ENCODE measurements at places on chromosomes 2 and 18. TPM values are rescaled to one million over a fixed set of nuclear protein-coding genes. Genes with fewer than 3 reads are reported as not detected.

- no peak for DNase-seq
These were observed 41.0 kb downstream of the ABHD3 start for GRCh38 chr18:21663578-21663977.

DNA sequence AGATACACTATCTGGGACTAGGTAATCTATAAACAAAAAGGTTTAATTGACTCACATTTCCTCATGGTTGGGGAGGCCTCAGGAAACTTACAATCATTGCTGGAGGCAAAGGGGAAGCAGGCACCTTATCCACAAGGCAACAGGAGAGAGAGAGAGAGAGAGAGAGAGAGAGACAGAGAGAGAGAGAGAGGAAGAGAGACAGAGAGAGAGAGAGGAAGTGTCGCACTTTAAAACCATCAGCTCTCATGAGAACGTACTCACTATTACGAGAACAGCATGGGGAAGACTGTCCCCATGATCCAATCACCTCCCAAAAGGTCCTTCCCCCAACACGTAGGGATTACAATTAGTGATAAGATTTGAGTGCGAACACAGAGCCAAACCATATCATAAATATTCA lies 253.5 kb upstream of the TRIB2 start:
- no peak for DNase-seq

- no peak for DNase-seq
These were observed 21.3 kb upstream of the ALLC start for GRCh38 chr2:3636586-3637310.

GRCh38 chr2:160730296-160730995 lies 236.8 kb upstream of the RBMS1 start:
- DNase-seq, result no peak

GRCh38 chr2:34316788-34317187 lies 717.7 kb upstream of the FAM98A start:
- DNase-seq, result no peak

DNA sequence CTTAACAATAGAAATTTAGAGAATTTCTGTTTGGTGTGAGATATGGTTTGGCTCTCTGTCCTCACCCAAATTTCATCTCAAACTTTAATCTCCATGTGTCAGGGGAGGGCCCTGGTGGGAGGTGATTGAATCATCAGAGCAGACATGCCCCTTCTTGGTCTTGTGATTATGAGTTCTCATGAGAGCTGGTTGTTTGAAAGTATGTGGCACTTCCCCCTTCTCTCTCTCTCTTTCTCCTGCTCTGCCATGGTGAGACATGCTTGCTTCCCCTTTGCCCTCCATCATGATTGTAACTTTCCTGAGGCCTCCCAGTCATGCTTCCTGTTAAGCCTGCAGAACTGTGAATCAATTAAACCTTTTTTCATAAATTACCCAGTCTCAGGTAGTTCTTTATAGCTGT lies 524.7 kb upstream of the ACVR2A start:
- no peak for DNase-seq

- DNase-seq, result no peak
These were observed 78.8 kb downstream of the VIT start for GRCh38 chr2:36775261-36775660.

GRCh38 chr18:68056936-68057335 lies 540.4 kb upstream of the DSEL start:
- DNase-seq, result no peak

DNA sequence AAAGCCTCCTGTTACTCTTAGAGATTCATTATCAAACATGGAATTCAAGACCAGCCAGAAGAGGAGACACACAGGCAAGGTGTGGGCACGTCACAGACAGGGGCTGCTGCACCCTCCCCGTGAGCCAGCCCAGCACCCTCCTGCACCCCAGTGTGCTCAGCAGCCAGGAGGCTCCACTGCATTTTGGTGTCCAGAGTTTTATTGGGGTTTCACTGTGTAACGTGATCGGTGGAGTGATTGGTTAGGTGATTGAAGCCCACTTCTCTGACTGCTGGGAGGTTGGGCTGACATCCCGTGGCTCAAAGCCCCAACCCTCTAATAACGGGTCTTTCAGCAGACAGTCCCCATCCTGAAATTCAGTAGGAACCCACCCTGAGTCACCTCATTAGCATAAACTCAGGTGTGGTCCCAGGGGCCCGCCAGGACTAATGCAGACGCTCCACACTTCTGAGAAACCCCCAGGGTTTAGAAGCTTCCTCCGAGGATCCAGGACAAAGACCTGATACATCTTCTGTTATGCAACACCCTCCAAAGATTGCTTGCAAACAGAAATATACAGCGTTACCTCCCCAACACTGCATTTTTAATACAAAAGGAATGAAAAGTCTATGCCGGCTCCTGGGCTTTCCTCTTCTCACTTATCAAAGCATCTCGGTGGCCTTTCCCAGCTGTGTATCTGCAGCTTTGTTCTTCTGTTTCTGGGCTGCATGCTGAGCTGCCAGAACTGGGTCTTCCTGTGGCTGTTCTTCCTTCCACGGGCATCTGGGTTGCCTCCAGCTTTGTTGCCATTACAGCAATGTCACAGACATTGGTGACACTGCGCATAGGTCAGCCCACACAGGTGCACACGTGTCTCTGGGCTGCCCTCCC lies 43.7 kb upstream of the SNED1 start:
- no peak for DNase-seq

GRCh38 chr2:216908300-216908699 lies 48.4 kb upstream of the TNP1 start:
- no peak for DNase-seq

The ARHGEF33 gene
- 2.1 TPM for total RNA-seq

The CXCR2 gene
- 0.48 TPM for total RNA-seq

The REG3A gene
- total RNA-seq, result not detected

The SCN9A gene
- 32.9 TPM for total RNA-seq

Measured in urinary bladder (tissue), 4 donors.